DND-41 (cell line): ENCODE measurements at places on chromosomes 3 and 15.

- no peaks in the 10 kb centered on the region for H3K36me3 ChIP-seq
- H3K27ac ChIP-seq, result no peak overlapping the region
- H3K4me1 ChIP-seq, result no peaks in the 10 kb centered on the region
- no peak for DNase-seq
- H3K4me3 ChIP-seq, result no peak overlapping the region
Observed at GRCh38 chr15:68634531-68634930, 55.7 kb downstream of the CORO2B start.

DNA sequence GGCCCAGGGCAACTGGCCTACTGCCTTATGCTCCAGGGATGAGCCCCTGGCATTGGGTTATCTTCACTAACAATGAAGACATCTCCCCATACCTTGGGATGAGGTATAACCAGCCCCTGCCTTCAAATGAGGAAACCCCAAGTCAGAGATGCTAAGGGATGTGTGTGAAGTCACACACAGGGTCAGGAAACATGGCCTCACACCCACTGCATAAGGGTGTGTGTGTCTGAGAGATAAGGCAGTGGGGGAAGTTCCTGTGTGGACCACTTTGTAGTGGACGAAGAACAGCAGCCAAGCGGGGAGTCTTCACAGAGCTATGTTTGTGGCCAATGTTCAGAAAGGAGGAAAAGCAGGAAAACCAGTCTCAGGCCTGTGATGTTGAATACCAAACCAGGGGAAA lies 10.5 kb downstream of the ELP6 start:
- H3K4me1 ChIP-seq, result no peaks in the 10 kb centered on the region
- peaks cover 73% of the 10 kb centered on the region for H3K36me3 ChIP-seq
- H3K27ac ChIP-seq, result no peak overlapping the region
- no peak overlapping the region for H3K4me3 ChIP-seq
- H3K27me3 ChIP-seq, result no peaks in the 10 kb centered on the region

DNA sequence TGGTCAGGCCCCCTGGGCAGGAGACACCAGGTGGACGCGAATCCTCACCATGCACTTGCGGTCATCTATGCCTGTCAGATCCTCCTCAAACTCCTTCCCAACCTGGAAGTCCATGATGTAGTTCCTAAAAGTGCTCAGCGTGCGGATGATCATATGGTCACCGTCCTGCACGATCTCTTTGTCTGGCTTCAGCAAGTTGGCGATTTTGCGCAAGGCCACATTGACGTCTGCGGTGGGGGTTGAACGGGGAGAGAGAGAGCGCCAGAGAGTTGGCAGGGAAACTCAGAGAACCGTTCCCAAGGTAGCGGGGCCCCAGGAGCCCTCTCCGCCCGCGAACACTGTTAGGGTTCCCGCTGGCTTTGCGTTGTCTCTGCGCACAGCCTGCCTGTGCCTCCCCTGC lies 809 bp downstream of the RBP1 start:
- no peaks in the 10 kb centered on the region for H3K36me3 ChIP-seq
- no peak for DNase-seq
- no peaks in the 10 kb centered on the region for H3K4me1 ChIP-seq

DNA sequence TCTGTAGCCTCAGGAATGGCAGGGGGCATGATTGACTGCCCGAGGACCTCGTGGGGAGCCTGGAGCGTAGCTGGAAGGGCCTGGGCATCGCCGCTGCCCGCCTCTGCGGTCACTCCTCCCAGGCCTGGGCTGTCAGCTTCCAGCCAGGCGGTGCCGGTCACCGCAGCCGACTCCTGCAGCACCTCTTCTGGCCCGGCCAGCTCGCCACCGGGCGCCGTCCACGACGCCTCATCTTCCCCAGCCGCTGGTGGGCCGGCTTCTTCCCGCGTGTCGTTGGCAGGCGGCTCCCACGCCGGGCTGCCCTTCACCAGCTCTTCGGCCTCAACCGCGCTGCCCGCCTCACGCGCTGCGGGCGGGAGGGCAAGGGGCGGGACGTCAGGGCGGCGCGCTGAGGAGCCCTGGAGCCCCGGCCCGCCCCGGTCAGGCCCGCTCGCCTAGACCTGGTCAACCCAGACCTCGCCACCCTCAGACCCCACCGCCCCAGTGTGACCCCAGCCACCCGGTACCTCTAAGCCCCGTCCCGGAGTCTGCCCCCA lies 1.0 kb downstream of the CSPG5 start:
- no peaks in the 10 kb centered on the region for H3K36me3 ChIP-seq
- H3K4me1 ChIP-seq, result no peaks in the 10 kb centered on the region
- no peak overlapping the region for H3K4me3 ChIP-seq
- DNase-seq, result no peak

DNA sequence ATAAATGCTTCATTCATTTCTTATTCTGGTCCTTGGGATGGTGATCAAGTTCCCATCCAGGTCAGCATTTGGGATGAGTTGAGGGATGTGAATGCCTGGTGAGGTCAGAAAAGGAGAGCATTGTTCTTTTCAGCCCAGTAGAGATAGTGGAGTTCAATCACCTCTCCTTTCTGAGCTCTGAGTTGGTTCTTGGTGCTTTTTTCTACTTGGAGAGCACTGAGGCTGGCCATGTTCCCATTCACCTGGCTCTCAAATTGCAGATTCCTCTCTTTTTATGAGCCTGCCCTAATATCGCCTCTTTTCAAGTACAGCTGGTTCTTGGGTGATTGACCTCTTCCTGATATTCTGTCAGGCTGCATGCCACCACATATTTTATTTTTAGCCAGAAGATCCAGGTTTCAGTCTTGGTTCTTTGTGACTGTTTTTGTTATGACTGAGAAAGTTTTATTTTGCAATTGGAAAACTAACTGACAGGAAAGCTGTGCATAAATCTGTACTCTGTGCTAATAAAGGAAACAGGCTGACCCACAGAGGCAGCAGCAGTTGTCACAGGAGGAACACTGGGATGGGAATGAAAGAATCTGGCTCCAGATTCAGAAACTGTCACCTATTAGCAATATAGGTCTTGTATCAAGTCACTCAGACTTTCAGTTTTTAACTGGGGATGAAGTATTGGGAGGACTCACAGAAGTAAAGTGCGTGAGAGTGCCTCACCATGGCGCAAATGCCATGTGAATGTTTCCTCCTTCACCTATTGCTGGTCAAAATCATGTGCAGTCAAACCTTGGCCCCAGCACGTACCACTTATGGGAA lies 10.7 kb downstream of the AQP9 start:
- no peaks in the 10 kb centered on the region for H3K36me3 ChIP-seq
- no peak overlapping the region for H3K27ac ChIP-seq
- peaks cover 14% of the 10 kb centered on the region for H3K27me3 ChIP-seq
- no peaks in the 10 kb centered on the region for H3K4me1 ChIP-seq
- no peak for DNase-seq
- no peak overlapping the region for H3K4me3 ChIP-seq

- peak; percentile 20 for DNase-seq
- no peaks in the 10 kb centered on the region for H3K36me3 ChIP-seq
- H3K27me3 ChIP-seq, result no peaks in the 10 kb centered on the region
- no peak overlapping the region for H3K4me3 ChIP-seq
- peak overlapping the region; percentile 99 for H3K27ac ChIP-seq
Observed at GRCh38 chr3:177595530-177596188, 398.4 kb upstream of the TBL1XR1 start.

GRCh38 chr3:72950801-72951200 lies 45.8 kb upstream of the PPP4R2 start:
- H3K4me1 ChIP-seq, result no peaks in the 10 kb centered on the region
- H3K27me3 ChIP-seq, result no peaks in the 10 kb centered on the region
- H3K36me3 ChIP-seq, result peaks cover 30% of the 10 kb centered on the region
- H3K4me3 ChIP-seq, result no peak overlapping the region
- no peak overlapping the region for H3K27ac ChIP-seq
- no peak for DNase-seq

DNA sequence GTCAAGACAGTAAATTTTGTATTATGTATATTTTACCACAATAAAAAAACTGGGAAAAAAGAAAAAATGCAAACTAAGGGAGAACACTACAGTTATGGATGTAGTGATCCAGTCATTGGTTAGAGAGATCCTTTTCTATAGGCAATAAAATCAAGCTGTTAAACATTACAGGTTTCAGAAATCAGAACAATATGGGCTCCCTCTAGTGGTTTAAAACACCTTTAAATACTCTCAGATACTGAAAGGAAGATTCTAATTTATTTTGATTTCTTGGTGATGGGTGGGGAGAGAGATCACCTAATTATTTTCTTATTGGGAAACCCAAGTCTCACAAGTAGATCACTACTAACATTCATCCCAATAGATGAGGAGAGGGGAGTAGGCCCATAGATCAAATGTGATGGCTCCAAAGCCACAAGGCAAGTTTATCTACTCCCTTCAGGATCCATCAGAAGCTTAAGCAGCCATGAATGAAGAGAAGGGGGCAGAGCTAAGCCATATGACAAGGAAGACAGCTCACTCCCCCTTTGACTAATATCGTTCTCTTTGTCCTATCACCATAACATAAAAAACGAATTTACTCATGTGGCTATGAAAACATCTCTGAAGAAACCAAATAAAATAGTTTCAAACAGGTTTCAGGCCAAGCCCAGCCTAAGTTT lies 118.6 kb downstream of the ANO10 start:
- DNase-seq, result no peak
- H3K27ac ChIP-seq, result no peak overlapping the region
- no peaks in the 10 kb centered on the region for H3K4me1 ChIP-seq
- no peaks in the 10 kb centered on the region for H3K36me3 ChIP-seq
- no peaks in the 10 kb centered on the region for H3K27me3 ChIP-seq
- no peak overlapping the region for H3K4me3 ChIP-seq

DNA sequence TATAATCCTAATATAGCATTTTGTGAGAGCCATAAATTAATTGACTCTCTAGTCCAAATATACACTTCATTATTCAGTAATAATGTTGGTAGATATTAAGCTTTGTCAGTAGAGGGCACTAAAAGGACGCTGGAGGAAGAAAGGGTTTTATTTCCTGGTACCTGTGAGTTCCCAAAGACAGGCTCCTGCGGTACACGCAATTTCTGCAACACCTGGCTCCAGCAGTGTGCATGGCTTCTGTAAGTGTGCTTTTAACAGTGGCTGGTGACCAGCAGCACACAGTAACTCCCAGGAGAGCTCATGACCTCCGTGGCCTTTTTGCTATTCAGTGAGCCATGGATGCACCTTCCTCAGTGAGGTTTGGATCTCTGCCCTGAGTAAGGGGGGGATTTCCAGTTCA lies 338.3 kb upstream of the ZNF385D start:
- no peaks in the 10 kb centered on the region for H3K27me3 ChIP-seq
- H3K4me1 ChIP-seq, result no peaks in the 10 kb centered on the region
- no peak overlapping the region for H3K4me3 ChIP-seq
- H3K36me3 ChIP-seq, result no peaks in the 10 kb centered on the region
- DNase-seq, result peak; percentile 4
- H3K27ac ChIP-seq, result no peak overlapping the region

GRCh38 chr3:149992416-149993058 lies 21.8 kb upstream of the PFN2 start:
- no peak overlapping the region for H3K4me3 ChIP-seq
- H3K4me1 ChIP-seq, result no peaks in the 10 kb centered on the region
